Non-pigmented ciliary epithelial cell (primary cell): ENCODE measurements at places on chromosomes 2 and 18.

DNA sequence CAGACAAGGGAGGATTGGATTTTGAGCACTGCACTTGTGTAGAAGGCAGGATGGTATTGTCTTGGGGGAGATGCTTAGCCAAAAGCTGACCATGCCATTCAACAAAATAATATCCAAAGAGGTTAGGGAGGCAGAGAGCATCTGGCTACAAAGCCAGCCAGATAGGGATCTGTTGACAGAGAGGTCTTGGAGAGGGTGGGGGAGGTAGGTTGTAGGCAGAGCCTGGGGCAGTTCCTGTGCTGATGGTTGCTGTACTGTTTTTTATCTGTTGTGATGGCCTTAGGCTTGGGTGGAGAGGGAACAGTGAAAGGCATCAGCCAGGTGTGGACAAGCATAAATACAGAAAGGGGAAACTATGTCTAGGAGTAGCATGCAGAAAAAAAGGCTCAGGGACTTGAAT is 100.9 kb downstream of the AQP4 start:
- no peak for DNase-seq

DNA sequence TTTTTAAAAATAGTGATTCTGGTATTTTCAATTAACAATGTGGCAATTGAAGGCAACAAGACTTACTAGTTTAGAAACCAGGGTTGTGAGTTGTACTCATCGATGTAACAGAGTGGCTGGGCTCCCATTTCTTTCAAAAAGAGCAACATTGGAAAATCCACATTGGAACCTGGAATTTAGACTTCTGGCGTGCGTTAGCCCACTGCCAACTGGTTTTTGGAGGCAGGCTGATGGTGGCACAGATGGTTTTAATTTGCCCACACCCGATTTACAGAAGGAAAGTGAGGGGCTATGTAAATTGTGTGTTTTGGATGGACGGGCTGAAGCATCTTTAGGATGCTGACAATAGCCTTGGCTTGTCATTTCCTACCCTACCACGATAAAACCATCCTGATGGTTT is 66.3 kb downstream of the TRPM8 start:
- DNase-seq: no peak

- no peak for DNase-seq
Observed at GRCh38 chr2:235162082-235162836, 210.4 kb downstream of the SH3BP4 start.

- no peak for DNase-seq
Observed at GRCh38 chr2:195343942-195344530, 313.0 kb upstream of the SLC39A10 start.

GRCh38 chr2:2787301-2787907 is 456.3 kb upstream of the MYT1L start:
- no peak for DNase-seq

GRCh38 chr18:789397-789796 is 22.6 kb downstream of the YES1 start:
- no peak for DNase-seq

GRCh38 chr2:201128033-201128432 is 12.1 kb downstream of the CFLAR start:
- no peak for DNase-seq

GRCh38 chr2:207474863-207475485 is 54.8 kb upstream of the CREB1 start:
- DNase-seq: no peak

- DNase-seq: no peak
Observed at GRCh38 chr2:124692707-124693106, 667.6 kb downstream of the CNTNAP5 start.

DNA sequence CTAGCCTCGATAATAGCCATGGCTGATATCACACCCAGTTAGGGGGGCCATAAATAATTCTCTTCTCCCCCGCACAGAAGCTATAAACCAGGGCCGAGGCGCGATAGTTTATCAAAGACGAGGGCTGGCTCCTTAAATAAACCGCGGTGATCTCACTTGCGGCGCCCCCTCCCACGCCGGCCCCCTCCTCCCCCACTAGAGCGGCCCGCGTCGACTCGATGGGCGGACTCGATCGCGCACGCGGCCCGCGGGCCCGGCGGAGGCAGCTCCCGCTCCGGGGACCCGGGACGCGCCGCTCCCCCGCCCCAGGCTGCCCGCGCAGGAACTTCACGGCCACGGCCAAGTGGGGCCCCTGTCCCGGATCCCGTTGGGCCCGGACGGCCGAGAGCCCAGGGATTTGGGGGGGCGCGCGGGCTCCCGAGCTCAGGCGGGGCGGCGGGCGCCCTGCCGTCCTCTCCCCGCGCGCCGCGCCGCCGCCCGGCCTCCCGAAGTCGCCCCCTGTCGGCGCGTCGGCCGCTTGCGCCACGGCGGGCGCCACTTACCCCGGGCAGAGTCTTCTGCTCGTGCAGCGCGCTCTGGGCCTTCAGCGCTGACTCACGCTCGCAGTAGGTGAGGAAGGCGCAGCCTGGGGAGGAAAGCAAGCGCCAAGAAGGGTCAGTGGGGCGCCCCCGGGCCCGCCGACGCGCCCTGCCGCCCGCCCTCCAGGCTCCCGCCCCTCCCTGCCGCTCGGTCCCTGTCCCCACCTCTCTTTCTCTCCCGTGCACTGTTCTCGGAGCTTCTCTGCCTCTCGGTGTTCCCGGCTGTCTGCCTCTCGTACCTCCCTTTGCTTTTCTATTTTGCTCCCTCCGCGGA is 80.4 kb downstream of the CELF4 start:
- no peak for DNase-seq

- DNase-seq: no peak
Observed at GRCh38 chr2:196503398-196503797, 136.1 kb upstream of the CCDC150 start.

- DNase-seq: no peak
Observed at GRCh38 chr2:137886083-137886831, 78.0 kb upstream of the HNMT start.

DNA sequence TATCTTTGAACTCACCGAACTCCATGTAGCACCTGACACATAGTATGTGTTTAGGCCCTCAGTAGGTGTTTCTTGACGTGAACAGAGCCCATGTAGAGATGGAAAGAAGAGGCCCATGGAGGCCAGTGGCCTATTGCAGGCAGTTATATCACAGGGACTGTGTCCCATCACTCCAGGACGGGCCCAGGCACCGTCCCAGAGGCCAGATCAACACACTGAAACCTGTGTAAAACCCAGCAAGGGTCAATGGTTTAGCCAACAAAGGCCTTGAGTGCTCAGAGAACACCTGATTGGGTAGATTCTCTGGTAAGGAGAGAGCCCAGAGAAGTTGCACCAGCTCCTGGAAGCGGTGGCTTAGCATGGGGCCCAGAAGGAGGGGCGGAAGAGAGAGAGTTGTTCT is 82.8 kb downstream of the INHBB start:
- no peak for DNase-seq

- no peak for DNase-seq
Observed at GRCh38 chr2:127324635-127325034, 30.7 kb upstream of the ERCC3 start.

DNA sequence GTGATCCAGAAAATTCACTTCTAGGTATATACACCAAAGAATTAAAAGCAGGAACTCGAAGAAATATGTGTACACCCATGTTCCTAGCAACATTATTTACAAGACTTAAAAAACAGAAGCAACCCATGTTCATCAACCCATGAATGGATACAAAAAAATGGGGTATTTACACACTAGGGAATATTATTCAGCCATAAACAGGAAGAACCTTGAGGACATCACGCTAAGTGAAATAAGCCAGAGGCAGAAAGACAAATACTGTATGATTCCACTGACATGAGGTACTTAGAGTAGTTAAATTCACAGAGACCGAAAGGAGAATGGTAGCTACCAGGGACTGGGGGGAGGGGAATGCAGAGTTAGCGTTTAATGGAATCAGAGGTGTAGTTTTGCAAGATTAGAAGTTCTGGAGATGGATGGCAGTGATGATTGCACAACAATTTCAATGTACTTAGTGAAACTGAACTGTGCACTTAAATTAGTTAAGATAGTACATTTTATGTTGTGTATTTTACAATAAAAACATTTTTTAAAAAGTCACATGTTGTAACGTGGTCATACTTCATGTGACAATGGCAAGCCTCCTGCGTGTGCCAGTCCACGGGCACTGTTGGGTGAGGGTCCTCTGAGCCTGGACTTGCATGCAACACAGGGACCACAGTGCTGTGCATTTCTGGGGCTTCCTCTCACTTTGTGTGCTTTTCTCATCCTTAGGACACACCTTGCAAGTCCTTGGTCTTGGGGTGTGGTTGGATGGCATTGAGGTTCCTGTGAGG is 206.1 kb upstream of the HDAC4 start:
- DNase-seq: no peak

- DNase-seq: no peak
Observed at GRCh38 chr2:154386186-154386585, 312.3 kb upstream of the KCNJ3 start.
